ENCODE measurements at places on chromosomes 7 and 10.
A peak's percentile ranks its signal among the peaks of the same experiment; 100 is the strongest.

DNA sequence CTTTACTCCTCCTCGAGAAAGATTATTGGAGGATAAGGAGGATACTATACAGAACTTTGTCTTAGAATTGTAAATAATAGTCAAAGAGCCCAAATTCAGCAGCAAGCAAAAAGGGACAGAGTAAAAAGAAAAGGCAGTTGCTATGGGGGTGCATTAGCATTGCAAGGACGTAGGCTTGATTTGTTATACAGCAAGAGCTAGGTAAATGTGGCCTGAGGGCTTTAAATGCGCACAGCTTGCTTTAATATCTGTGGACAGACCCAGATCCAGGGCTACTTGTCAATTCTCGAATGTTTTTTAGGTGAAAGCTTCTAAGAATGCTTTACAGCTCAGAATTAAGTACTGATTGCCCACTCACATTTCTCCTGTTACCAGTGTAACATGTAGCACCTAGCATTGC, 58.5 kb downstream of the CELF2 start:
- no peak for DNase-seq

GRCh38 chr7:105886776-105887175, 10.4 kb upstream of the ATXN7L1 start:
- DNase-seq: no peak

DNA sequence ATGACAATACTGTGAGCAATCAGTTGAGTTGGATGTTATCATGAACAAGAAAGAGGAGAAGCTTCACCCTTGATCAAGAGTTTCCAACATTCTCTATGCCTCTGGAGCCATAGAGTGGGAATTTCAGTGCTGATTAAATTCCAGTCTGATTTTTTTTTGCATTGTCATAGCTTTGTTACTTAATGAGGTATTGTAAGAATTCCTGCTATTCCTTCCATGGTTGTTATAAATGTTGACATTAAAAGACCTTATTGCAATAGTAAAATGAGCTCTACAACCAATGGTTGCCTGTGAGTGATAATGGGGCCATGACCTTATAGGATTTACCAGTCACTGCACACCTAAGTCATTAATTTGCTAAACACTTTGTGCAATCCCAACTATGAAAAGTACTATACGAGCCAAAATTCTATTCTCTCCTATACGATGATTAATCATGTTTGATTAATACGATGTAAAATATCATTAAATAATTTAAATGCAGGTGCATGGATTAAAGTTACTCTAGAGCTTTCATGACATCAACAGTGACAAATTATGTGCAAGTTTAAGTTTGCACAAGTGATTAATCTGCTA, 353.2 kb upstream of the KLF6 start:
- no peak for DNase-seq

DNA sequence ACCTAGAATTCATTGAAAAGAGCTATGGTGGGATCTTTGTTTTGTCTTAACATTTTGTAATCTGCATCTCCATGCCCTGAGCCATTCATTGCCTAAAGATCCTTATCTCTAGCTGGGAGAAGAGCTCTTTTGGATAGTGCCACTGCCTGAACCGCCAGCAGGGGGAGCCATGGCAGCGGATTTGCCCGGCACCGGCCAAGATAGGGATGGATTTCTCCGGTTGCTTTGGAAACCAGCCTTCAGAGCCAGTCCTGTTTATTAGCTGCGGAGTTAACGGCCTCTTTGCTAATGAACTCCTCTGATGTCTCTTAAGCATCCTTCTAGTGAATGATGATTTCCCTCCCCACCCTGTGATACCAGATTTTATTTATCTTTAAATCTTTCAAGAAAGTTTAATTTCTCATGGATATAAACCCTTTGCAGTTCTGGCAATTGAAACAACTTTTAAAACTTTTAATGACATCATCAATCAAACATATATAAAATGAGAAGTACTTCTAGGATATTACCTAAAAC, 58.2 kb upstream of the LYZL2 start:
- peak; percentile 85 for DNase-seq

DNA sequence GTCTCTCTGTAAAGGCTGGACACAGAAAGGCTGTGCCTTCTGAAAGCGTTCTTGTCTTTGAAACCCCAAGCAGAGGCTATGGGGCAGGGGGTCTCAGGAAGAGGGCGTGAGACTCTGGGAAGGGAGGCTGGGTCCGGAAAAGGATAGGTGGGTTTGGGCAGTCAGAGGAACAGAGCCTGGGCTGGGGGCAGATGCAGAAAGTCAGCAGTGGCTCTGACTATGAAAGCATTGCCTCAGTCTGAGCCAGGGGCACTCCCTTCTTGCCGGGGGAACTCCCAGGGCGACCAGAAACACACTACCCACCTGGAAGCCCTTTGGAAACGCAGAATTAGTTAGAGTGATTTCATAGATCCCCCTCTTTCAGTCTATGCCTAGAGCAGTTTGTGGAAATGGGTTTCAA, 72.0 kb downstream of the VWA2 start:
- no peak for DNase-seq

DNA sequence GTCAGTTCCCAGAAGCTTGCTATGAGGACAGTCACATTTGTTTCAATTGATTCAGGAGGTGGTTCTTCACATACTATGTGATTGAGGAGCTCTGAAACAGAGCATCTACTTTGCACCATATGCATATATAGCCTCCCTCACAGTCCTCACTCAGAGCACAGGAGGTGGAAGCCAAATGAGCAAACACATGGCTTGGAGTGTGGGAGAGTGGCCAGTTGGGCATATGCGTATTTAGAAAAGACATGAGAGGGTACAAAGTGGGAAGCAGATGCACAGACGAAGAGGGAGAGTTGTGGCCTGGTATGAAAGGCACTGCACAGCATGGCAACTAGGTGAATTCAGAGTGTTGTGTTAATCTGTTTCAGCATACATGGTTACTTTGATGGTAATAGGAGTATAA, 165.6 kb downstream of the COL28A1 start:
- no peak for DNase-seq

- no peak for DNase-seq
These were observed 70.1 kb upstream of the RAB11FIP2 start for GRCh38 chr10:118116715-118117449.

DNA sequence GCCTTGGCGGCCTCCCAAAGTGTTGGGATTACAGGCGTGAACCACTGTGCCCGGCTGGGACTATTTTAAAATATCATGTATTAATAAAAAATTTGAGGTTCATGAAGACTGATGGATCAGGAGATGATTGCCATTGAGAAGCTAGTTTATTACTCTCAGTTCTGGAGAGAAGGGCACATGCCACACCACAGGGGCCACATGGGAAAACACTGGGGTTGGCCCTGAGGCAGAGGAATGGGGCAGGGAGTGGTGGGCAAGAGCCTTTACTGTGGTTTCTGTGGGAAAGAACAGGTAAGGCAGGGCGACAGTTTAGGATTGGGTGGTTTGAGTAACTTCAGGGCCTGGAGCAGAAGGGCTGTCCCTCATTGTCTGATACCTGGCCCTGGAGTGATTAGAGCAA, 6.8 kb upstream of the TBRG4 start:
- DNase-seq: no peak

DNA sequence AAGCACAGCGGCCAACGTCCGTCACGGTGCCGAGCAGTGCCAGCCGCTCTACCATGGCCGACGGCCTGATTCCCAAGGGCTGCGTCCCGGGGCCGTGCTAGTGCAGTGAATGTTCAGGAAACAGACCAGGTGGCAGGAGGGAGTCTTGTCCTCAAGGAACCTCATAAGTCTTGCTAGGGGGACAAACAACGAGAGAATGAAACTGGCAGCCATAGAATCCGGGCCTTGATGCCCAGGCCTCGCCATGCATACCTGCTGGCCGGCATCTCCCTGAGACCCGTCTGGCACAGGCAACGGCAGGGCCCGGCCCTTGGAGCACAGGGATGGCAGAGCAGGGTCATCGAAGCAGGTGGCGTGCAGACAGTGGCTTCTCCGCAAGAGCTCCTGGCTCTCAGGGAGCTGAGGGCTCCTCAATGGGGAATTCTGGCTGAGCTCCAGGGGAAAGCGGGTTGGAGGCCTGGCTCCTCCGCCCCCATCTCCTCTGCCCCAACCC, 58.8 kb downstream of the DIP2C start:
- DNase-seq: no peak
